ENCODE measurements at places on chromosomes 4 and X. TPM values are rescaled to one million over a fixed set of nuclear protein-coding genes. Genes with fewer than 3 reads are reported as not detected.

GRCh38 chr4:159296061-159296460 is 193.2 kb downstream of the RAPGEF2 start:
- no peaks in the 10 kb centered on the region for H3K27me3 ChIP-seq
- no peaks in the 10 kb centered on the region for H3K4me1 ChIP-seq
- H3K27ac ChIP-seq, result no peak overlapping the region
- H3K36me3 ChIP-seq, result no peaks in the 10 kb centered on the region

DNA sequence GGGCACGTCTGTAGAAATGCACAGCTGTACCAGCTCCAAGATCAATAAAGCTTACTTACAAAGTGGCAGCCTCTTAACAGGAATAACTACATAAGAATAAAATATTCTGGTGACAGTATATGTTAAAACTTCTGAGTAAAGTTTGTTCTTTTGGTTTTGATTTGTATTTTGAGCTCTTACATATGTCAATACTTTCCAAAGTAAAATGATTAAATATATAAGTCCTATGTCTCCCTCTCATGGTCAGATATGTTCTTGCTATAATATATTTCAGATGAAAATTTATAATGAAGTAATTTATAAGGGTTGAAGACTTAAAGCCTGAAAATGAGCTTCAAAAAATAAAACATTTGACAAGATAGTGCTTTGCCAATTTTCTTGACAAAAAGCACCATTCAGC is 254.4 kb downstream of the NPFFR2 start:
- no peaks in the 10 kb centered on the region for H3K27me3 ChIP-seq
- DNase-seq, result no peak
- H3K27ac ChIP-seq, result no peak overlapping the region

DNA sequence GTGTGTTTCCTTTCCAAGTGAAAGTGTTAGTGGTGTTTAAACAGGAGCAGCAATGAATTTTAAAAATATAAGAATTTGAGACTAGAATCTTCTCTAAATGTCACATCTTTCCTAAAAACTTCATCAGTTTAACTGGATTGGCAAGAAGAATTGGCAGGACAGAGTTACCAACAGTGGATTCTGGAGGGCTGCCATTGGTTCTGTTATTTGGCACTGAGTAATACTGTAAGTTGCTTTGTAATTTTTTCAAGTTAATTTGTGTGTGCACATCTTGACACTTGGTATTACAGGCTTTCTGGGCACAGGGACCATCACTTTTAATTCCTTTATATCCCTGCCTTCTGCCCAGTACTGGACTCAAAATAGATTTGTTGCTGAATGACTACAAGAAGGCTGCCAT is 4.5 kb upstream of the GPRIN3 start:
- no peak overlapping the region for H3K4me3 ChIP-seq
- no peaks in the 10 kb centered on the region for H3K4me1 ChIP-seq
- H3K27me3 ChIP-seq, result no peaks in the 10 kb centered on the region
- H3K36me3 ChIP-seq, result no peaks in the 10 kb centered on the region

- H3K4me3 ChIP-seq, result no peak overlapping the region
- H3K36me3 ChIP-seq, result no peaks in the 10 kb centered on the region
- no peaks in the 10 kb centered on the region for H3K4me1 ChIP-seq
- no peaks in the 10 kb centered on the region for H3K27me3 ChIP-seq
- no peak for DNase-seq
These were observed 130.1 kb downstream of the DCHS2 start for GRCh38 chr4:154361450-154361849.

- H3K4me1 ChIP-seq, result peaks cover 3% of the 10 kb centered on the region
- H3K27me3 ChIP-seq, result no peaks in the 10 kb centered on the region
- H3K4me3 ChIP-seq, result no peak overlapping the region
- no peaks in the 10 kb centered on the region for H3K36me3 ChIP-seq
- no peak overlapping the region for H3K27ac ChIP-seq
These were observed 394.4 kb upstream of the ADGRL3 start for GRCh38 chr4:60805500-60806313.

- H3K27me3 ChIP-seq, result no peaks in the 10 kb centered on the region
- H3K27ac ChIP-seq, result no peak within 1 kb of the TSS
- H3K4me1 ChIP-seq, result no peaks in the 10 kb centered on the region
- DNase-seq, result peak; percentile 61
These were observed at the start of gene MAGED2 for GRCh38 chrX:54807524-54808108. Gene MAGED2, plus strand, starts transcription at chrX:54807745. Its CDS starts 1,587 bp downstream, at chrX:54809332.

Gene CSAG3
- not detected for polyA plus RNA-seq

GRCh38 chr4:10115797-10116568 is 616 bp downstream of the WDR1 start:
- H3K4me1 ChIP-seq, result peaks cover 5% of the 10 kb centered on the region
- H3K36me3 ChIP-seq, result no peaks in the 10 kb centered on the region
- H3K27me3 ChIP-seq, result no peaks in the 10 kb centered on the region

GRCh38 chr4:102341201-102341600 is 4.1 kb downstream of the SLC39A8 start:
- DNase-seq, result no peak
- H3K36me3 ChIP-seq, result no peaks in the 10 kb centered on the region
- no peak overlapping the region for H3K4me3 ChIP-seq
- no peaks in the 10 kb centered on the region for H3K4me1 ChIP-seq

Gene HSFX2
- 0.59 TPM for polyA plus RNA-seq

DNA sequence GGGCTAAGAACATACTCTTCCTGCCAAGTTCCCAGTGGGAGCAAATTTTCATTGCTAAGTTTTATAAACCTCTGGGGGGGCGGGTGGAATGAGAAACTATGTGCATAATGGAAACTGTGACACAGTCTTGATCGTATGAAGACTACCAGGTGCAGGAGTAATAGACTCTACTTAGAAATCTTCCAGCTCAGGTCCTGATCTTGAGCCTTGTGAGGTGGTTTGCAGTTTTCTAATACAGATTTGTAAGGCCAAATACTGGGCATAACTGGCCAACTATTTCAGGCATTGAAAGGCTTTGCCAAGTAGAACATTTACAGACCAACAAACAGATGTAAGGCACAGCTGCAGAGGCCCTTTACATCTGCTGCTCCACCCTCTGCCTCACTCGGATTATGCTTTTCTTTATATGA is 89.7 kb upstream of the CBR4 start:
- H3K27me3 ChIP-seq, result no peaks in the 10 kb centered on the region
- H3K4me3 ChIP-seq, result no peak overlapping the region
- H3K27ac ChIP-seq, result peak overlapping the region; percentile 86
- H3K36me3 ChIP-seq, result no peaks in the 10 kb centered on the region
- H3K4me1 ChIP-seq, result peaks cover 9% of the 10 kb centered on the region

Gene TKTL2
- not detected for polyA plus RNA-seq

Gene SPANXA1
- not detected for polyA plus RNA-seq

Gene CXXC4
- 0.50 TPM for polyA plus RNA-seq

Gene SOD3
- 108 TPM for polyA plus RNA-seq

Gene NLGN4X
- 0.31 TPM for polyA plus RNA-seq

Gene TNIP3
- 0.88 TPM for polyA plus RNA-seq

- DNase-seq, result peak; percentile 53
- H3K4me3 ChIP-seq, result no peak overlapping the region
- H3K27me3 ChIP-seq, result no peaks in the 10 kb centered on the region
These were observed 53.4 kb downstream of the PSAPL1 start for GRCh38 chr4:7381221-7381889.

Gene XK
- 1.0 TPM for polyA plus RNA-seq

DNA sequence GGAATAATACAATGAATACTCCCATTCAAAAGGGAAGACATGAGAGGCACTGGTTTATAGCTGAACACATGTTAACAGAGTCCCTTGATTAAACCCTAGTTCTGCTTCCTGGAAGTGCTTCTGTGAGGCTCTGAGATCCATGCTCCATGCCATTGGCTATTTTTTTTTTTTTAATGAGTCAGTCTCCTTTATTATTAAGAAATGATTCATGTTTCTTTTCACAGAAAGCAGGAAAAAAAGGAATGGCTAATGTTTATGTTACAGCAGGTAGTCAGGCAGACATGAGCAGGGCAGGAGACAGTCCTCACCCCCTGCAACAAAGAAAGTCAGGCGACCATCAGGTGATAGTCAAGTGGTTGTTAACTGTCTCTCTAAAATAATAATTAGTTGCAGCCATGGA is 598.7 kb downstream of the EPHA5 start:
- H3K36me3 ChIP-seq, result no peaks in the 10 kb centered on the region
- H3K27me3 ChIP-seq, result no peaks in the 10 kb centered on the region
- no peaks in the 10 kb centered on the region for H3K4me1 ChIP-seq
- no peak overlapping the region for H3K4me3 ChIP-seq

GRCh38 chrX:107674480-107675364 is 46.4 kb downstream of the PRPS1 start:
- H3K27me3 ChIP-seq, result no peaks in the 10 kb centered on the region
- H3K36me3 ChIP-seq, result no peaks in the 10 kb centered on the region
- H3K4me3 ChIP-seq, result no peak overlapping the region
- H3K27ac ChIP-seq, result peak overlapping the region; percentile 60
- DNase-seq, result peak; percentile 80
- peaks cover 6% of the 10 kb centered on the region for H3K4me1 ChIP-seq

DNA sequence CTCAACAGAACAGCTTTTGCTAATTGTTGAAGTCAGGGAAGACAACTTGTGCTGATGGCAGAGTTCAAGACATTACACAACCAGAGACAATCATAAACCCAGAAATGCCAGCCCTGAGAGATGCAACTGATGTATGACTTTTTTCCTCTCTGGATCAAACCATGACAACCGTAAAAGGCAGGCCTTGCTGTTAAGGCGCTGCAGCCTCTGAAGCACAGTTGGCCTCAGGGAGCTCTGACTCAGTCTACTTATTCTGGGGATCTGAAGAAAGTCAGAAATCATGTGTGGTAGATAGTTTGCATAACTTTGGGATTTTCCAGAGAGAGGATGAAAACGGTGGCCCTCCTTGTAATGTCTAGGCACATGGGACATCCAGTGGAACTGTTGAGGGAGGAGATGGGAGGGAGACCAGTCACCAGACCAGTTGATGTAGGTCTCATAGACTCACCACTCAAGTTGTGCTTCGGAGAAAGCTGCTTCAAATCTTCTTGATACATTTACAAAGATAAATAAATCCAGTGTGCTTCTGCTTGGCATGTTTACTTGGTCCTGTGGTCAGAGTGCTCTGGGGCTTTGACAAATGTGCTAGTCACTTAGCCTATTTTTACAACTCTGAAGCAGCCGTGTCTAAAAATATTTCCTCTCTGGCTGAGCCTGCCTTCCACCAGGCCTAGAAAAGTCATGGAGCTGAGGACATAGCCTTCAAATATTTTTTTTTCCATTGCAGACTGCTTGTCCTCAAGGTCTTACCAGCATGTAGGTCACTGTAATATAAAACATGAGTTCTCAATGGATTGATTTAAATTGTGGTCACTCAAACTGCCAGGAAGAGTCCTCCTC is 7.5 kb downstream of the HADH start:
- no peak for DNase-seq
- peak overlapping the region; percentile 97 for H3K27ac ChIP-seq
- no peaks in the 10 kb centered on the region for H3K36me3 ChIP-seq
- no peaks in the 10 kb centered on the region for H3K27me3 ChIP-seq

Gene GYG2
- polyA plus RNA-seq, result 0.13 TPM

DNA sequence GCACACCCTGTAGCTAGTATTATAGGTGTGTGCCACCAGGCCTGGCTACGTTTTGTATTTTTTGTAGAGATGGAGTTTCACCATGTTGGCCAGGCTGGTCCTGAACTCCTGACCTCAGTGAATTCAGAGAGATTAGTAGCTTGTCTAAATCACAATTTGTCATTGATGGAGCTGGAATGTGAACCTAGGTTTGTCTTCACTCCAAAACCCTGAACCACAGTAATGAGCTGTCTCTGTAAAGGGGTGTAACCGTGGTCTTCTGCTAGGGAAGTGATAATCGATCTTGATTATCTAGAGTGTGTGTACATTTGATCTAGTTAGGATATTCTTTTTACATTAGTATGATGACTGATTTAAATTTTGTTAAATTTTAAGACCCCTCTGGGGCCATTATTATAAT is 8.3 kb downstream of the ARHGAP10 start:
- no peak overlapping the region for H3K4me3 ChIP-seq
- peaks cover 5% of the 10 kb centered on the region for H3K4me1 ChIP-seq
- no peaks in the 10 kb centered on the region for H3K36me3 ChIP-seq
- DNase-seq, result no peak

DNA sequence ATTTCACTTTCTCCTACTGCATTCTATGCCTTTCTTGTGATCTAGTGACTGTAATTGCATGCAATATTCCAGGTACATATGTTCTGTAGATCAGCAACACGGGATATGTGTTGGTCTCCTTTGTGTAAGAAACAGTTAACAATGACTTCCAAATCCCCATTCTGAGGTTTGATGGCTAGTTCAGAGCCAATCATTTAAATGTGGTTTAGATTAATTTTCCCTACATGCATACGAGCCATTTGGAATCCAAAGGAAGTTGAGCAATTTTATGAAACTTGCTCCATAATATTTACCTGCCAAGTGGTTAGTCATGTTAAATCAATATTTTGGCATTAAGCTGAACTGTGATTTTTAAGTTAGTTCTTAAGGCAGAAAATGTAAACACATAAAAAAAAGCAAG is 172.8 kb upstream of the DCAF12L2 start:
- H3K27ac ChIP-seq, result no peak overlapping the region
- H3K4me3 ChIP-seq, result no peak overlapping the region
- no peak for DNase-seq
- H3K36me3 ChIP-seq, result no peaks in the 10 kb centered on the region

DNA sequence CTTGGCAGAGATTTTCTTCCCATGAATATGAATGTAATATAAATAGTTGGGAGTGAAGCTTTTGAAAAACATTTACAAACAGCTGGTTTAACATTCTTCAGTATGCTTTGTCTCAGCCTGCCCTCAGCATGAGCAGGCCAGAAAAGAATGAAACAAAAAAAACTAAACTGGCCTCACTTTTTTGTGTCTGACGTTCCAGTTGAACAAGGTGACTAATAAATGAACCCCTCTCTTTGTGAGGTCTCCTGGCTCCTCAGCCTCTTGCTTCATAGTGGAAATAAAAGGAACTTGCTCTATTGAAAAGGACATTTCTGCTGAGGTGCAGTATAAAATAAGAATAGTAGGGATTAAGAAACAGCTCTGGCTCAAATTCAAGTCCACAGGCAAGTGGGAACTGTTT is 9.4 kb downstream of the CHST7 start:
- H3K27me3 ChIP-seq, result no peaks in the 10 kb centered on the region
- no peaks in the 10 kb centered on the region for H3K36me3 ChIP-seq
- H3K27ac ChIP-seq, result no peak overlapping the region

GRCh38 chr4:37794056-37794455 is 32.4 kb upstream of the PGM2 start:
- no peak overlapping the region for H3K27ac ChIP-seq
- no peaks in the 10 kb centered on the region for H3K36me3 ChIP-seq
- DNase-seq, result no peak
- no peak overlapping the region for H3K4me3 ChIP-seq

DNA sequence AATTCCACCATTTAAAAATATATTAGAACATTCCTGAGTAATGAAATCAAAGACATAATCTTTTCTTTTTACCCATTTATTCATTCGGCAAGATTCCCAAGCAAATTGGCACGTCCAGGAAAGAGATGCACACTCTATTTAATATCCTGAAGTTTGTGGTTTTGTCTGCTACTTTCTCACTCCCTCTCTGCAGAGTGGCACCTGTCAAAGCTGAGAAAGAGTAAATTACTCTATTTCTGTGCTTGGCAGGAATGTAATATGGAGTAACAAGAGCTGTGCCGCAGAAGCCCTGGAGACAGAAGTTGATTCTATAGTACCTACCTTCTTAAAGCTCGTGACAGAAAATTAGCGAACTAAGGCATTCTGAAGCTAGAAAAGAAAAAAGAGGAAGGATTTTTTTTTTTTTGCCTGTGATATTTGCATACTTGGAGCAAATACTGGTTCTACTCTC is 5.5 kb downstream of the GSTCD start:
- H3K4me1 ChIP-seq, result peaks cover 1% of the 10 kb centered on the region
- peak overlapping the region; percentile 19 for H3K27ac ChIP-seq
- DNase-seq, result no peak
- peak overlapping the region; percentile 31 for H3K4me3 ChIP-seq
- H3K27me3 ChIP-seq, result no peaks in the 10 kb centered on the region
- no peaks in the 10 kb centered on the region for H3K36me3 ChIP-seq

GRCh38 chrX:145405012-145405411 is 157.7 kb downstream of the SPANXN1 start:
- H3K27me3 ChIP-seq, result no peaks in the 10 kb centered on the region
- H3K4me3 ChIP-seq, result no peak overlapping the region
- H3K4me1 ChIP-seq, result no peaks in the 10 kb centered on the region
- no peaks in the 10 kb centered on the region for H3K36me3 ChIP-seq
- no peak for DNase-seq
